Thymus (tissue), 14 donors: ENCODE measurements at places on chromosomes 5 and 9. TPM values are rescaled to one million over a fixed set of nuclear protein-coding genes. Genes with fewer than 3 reads are reported as not detected.

- DNase-seq = no peak
These were observed 410.1 kb downstream of the MAT2B start for GRCh38 chr5:163915481-163915961.

GRCh38 chr5:93736284-93736683, 5.1 kb downstream of the POU5F2 start:
- DNase-seq = no peak

- no peak for DNase-seq
These were observed 109.7 kb downstream of the SV2C start for GRCh38 chr5:76192837-76193236.

GRCh38 chr5:60805463-60805862, 38.6 kb downstream of the ELOVL7 start:
- DNase-seq = no peak

GRCh38 chr5:169126481-169127021, 174.4 kb downstream of the SLIT3 start:
- DNase-seq = no peak

GRCh38 chr5:151196556-151197290, 27.2 kb downstream of the CCDC69 start:
- no peak for DNase-seq

DNA sequence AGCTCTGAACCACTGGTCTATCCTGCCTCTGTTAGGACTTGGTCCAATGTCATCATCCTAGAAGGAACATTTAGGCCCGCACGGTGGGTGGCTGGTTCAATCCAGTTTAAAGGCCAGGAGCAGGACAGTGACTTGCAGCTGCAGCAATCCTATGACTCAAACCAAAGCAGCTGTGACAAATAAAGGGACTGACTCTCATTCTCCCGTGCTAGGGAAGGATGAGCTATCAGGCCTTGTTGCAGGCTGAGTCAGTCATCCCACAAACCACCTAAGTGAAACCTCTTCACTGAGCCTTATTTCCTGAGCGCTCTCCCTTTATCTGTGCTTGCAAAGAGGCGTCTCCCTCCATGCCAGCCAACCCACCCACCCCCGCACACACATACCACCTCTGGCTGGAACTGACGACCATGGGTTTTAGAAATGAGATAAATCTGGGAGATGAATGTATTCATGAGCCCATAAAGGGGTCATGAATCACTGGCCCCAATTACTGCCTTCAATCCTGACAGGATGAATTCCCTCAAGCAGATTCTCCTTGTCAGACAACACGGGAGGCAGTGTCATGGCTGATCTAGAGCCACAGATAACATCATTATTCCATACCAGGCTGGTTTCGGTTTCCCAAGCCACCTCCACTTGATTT, 93.4 kb downstream of the KCNIP1 start:
- no peak for DNase-seq

DNA sequence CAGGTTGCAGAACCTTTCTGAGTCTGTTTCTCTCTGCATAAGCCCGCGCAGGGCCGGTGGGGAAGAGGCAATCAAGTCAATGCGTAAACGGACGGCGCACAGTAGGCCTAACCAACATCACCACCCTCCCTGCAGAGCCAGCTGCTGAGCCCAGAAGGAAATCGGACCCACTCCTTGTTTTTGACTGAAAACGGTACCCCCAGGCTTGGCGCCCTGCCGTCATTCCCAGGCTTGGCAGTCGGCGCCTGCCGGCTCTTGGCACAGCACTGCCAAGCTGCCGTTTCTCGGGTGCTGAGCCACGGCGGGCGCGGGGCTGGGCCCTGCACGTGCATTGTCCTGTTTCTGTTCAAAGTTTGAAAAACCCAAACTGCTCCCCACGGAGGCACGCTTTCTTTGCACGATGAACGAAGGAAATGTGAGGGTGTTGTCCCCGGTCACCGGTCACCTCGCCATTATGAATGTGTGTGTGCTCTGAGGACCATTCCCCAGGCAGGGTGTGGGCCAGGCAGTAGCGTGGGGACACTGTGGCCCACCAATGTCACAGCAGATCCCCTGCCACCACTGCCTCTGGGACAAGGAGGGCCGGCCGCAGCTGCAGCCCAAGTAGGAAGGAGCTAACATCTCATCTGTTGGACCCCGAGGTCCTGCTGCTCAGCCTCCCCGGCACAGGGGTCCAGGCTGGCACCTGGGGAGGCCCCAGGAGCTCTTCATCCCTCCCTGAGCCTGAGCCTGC, 20.1 kb downstream of the FIBCD1 start:
- no peak for DNase-seq

- no peak for DNase-seq
These were observed 4.8 kb upstream of the ARAP3 start for GRCh38 chr5:141686648-141687416.

GRCh38 chr9:124780757-124781151, 3.8 kb downstream of the OLFML2A start:
- DNase-seq = no peak

NR4A3 gene
- 13.6 TPM for polyA plus RNA-seq

DNA sequence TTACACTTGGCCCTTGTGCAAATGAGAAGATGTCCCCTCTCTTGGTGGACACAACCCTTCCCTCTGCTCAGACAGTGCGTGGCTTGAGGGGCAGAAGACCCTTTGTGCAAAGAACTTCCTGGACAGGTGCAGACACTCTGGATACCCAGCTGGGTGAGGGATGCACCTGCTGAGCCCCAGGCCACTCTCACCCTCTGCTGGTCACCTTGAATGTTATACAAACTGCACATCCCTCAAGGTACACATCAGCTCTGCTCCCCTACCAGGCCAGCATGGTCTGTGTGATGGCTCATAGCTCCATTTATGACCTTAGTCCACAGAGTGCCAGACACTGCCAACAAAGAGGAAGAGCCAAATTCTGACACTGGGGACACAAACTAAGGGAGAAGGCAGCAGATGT, 3.1 kb upstream of the DIRAS2 start:
- no peak for DNase-seq

DNA sequence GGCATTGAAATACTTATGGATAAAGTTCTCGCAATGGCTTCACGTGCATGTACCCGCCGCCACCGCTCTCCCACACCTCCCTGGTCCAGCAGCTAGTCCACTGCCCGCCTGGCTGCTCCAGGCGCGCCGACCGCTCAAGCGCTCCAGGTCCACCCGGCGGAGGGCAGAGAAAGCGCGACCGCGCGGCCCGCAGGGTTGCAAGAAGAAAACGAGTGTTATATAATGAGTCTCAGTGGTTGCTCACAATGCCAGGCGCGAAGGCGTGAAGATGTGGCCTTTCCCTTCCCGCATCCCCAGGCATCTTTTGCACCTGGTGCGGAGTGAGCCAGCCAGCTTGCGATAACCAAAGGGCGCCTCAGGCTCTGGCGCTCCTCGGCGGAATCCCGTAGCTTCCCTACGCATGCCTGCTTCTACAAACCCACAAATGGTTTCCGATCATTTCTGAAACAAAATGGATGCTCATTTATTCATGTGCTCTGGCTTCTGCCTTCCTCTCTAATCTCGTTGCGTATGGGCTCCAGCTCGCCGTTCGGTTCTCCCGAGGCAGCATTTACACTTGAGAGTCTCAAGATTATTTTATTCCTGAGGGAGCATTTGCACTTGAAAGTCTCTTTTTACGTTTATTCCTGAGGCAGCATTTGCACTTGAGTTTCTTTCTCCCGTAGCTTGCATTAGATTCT, 25.7 kb downstream of the CDKN2A start:
- DNase-seq = no peak

DNA sequence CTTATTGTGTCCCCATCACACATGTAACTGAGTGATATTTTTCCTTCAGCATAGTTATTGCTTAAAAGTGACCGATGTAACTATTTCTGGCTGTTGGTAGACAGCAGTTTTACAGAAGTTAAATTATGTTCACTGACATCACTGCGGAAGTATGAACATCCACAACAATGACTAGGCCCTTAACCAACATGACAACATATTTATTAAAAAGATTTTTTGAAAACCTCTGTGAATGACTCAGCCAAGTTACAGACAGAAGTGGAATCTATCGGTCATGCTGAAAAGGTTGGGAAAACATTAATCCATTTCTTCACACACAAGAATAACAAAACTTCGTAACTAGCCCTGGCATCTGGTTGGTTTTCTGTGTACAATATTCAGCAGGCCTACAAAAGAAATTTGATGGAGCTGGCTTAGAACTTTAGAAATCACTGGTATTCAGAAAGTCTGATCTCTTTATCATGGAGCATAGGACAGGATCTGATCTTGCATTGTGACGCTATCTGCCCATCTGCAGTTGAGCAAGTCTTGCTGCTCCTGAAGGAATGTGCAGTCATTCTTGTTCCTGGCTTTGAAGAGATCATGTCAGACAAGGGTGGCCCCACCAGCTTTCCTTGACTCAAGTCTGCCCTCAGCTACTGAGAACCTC, 6.5 kb downstream of the GLIS3 start:
- no peak for DNase-seq

- no peak for DNase-seq
These were observed 10.7 kb upstream of the SLC22A4 start for GRCh38 chr5:132283423-132284043.

OR1J2 gene
- not detected for polyA plus RNA-seq

GRCh38 chr9:136847826-136848392, 1.3 kb upstream of the PHPT1 start:
- no peak for DNase-seq

- DNase-seq = no peak
These were observed 489.2 kb downstream of the KDM4C start for GRCh38 chr9:7246917-7247522.

- DNase-seq = no peak
These were observed 61.8 kb upstream of the CEMIP2 start for GRCh38 chr9:71830153-71830552.

DNA sequence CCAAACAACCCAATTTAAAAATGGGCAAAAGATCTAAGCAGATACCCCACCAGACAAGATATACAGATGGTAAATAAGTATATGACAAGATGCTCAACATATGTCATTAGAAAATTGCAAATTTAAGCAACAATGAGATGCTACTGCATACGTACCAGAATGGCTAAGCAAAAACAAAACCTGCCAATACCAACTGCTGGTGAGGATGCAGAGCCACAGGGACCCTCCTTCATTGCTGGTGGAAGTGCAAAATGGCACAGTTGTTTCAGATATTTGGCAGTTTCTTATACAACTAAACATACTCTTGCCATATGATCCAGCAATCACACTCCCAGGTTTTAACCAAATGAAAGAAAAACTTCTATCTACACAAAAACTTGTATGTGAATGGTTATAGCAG, 178.9 kb downstream of the BARX1 start:
- DNase-seq = no peak

DNA sequence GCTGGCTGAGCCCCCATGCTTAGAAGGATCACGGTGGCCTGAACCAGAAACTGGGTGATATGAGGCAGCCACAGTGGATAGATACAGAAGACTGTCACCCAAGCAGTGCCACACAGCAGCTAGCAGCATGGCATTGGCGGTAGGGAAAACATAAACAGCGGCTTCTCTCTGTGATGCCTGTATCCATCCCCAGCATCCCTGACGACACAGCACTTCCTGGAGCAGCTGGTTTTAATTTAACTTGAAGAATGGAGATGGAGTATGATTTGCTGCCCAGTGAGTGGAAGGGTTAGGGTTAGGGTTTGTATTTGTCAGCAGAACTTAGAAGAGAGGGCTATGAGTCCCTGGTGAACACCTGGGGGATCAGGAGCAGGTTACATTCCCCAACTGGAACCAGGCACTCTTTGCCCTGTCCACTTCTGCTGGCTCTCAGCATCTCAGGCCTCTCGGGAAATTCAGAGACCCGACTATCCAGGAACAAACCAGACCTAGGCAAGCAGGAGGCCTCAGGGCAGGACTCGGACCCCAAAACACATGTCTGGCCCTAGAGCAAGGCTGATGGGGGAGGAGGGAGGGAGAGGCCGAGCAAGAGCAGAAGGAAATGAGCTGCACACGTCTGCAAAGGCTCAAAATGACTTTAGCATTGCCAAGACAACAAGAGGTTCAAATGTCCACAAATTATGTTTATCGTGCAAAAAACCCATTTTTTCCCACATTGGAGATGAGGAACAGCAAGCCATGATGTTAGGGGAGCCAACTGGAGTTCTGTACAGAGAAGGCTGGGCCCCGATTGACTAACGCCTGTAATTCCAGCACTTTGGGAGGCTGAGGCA, 6.5 kb upstream of the GGTA1 start:
- DNase-seq = no peak

IFNA21 gene
- 0.02 TPM for polyA plus RNA-seq

DNA sequence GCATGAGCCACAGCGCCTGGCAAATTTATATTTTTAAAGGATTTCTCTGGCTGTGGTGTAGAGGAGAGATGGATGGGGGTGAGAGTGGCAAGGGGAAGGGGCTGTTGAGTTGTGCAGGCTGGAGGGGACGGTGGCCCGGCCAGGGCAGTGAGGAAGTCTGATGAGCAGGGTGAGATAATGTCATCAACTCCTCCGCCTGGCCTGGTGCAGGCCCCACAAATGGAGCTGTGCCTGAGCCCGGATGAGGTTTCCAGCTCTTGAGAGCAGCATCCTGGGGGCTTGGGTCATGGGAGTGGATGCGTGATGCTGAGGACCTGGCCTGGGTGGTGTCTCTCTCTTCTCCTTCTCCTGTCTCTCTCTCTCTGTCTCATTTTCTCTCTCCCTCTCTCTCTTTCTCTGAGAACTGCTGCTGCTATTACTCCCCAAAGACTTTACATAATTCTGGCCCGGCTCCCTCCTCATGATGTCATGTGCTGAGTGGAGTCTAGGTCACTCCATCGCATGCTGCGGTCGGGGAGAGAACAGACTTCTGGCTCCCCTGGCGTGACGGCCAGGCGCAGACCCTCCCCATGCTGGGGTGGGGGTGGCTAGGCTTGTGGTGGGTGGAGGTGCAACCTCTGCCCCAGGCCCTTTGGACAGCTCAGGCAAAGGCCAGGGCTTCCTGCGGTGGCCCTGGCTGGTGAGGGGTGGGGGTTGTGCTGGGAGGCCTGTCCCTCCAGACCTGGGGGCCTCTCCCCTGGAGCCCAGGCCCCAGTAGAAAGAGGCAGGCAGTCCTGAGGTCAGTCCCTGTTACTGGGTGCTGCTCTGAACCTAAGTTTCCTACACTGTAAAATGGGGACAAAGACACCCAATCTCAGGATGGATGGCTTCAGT, 26.4 kb downstream of the FGF18 start:
- no peak for DNase-seq

CKMT2 gene
- 1.7 TPM for polyA plus RNA-seq

CARTPT gene
- 2.9 TPM for polyA plus RNA-seq

- DNase-seq = no peak
These were observed 30.4 kb downstream of the RNF145 start for GRCh38 chr5:159178978-159179377.

- DNase-seq = no peak
These were observed 78.3 kb upstream of the IRX1 start for GRCh38 chr5:3517348-3517747.
